Right kidney (tissue), 9 donors: ENCODE measurements at places on chromosomes 4 and X.

GRCh38 chr4:17347445-17347844 lies 164.4 kb downstream of the QDPR start:
- DNase-seq: no peak

DNA sequence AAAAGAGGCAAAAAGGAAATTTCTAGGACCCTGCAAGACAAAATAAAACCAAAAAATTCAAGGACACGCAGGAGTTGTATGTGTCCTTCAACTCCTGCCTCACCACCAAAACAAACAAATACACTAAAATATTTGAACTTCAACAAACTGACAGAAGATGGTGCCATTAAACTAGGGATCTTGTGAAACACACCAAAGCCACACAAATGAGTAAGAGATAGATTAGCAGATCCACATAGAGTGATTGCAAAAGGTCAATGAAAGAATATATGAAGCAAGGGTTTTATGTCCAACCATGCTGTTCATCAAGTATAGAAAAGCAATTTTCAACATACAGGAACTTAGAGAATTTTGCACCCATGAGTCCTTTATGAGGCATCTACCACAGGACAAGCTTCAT lies 40.1 kb upstream of the SCML1 start:
- DNase-seq: no peak

DNA sequence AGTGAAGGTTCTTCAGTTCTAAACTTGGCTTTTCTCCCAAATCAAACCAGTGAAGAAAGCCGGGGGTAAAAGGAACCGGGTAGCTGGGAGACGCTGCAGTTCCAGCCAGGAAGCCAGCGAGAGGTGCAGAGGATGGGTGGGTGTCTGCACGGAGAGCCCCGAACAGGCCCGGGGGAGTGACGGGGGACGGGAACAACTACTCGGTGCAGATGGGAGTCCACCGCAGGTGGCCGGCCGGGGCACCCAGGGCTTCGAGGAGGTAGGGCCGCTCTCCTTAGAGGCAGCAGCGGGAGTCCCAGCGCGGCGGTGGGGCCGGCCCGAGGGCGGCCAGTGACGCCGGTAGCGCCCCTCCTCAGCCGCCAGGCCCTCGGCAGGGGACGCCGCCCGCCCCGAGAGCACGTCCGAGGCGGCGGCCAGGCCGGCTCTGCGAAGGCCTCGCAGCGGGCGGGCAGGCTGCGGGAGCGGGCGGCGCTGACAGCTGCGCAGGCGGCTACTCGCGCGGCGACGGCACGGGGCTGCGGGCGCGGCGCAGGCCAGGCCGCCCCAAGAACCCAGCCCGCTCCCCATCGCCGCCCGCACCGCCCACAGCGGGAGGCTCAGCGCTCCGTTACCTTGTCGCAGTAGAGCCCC lies 449 bp downstream of the FBXL5 start:
- DNase-seq: peak; percentile 81

GRCh38 chr4:2981256-2981819 lies 18.0 kb downstream of the GRK4 start:
- no peak for DNase-seq

DNA sequence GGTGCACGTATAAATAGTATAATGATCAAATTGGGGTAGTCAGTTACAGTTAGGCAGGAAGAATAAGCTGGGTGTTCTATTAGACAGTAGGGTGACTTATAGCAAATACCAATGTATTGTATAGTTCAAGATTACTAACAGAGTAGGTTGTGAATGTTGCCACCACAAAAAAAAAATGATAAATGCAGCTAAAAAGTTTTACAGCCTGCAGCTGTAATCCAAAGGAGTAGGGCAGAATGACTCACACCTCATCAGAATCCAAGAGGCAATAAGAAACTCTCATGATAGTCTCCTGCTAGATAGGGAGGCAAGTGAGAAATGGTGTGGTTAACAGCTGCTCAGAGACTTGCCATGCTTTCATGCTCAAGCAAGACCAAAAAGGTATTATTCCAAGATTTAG lies 19.6 kb upstream of the TCEAL4 start:
- DNase-seq: no peak

DNA sequence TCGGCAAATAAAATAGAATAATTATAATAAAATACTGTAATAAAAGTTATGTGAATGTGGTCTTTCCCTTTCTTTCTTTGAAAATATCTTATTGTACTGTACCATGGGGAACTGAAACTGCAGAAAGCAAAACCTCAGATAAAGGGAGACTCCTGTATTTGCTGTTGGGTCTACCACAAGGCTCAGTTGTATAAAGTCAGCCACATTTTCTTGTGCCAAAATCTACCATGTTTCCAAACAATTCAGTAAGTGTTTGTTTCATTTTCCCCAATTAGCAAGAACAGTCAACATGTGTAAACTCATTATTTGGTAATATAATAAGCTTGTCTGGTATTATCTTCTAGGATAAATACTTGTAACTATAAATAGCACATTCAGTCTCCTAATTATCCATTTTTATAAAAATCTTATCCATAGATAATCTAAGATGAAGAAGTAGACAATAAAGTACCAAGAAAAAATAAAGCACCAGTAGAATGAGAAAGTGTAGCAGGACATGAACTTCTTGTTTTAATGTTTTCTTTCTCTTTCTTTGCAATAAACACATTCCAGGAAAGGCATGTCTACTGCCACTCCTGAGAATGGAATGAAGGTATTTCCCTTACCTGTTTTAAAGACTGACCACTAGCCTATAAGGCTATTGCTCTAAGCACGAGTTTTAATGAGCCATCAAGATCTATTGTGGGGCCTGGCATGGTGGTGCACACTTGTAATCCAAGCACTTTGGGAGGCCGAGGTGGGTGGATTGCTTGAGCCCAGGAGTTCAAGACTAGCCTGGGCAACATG lies 15.0 kb upstream of the OTUD4 start:
- DNase-seq: no peak

GRCh38 chr4:59960143-59960542 lies 1240.0 kb upstream of the ADGRL3 start:
- no peak for DNase-seq

DNA sequence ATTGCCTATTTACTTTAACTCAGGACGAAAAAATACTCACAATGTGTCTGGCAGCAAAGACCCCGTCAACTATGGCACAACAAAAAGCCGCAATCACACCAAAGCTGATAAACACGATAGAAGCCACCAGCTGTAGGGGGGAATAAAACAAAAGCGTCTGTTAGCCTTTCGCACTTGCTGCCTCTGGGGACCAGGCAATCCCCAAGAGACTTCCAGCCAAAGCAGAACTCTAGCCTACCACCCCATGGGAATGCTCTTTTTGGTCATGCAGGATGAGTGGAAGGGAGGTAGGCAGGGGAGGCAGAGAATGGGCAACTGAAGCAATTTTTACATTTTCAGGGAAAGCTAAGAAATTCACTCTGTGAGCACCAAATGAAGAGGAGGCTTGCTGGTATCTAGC lies 20.1 kb downstream of the TMEM255A start:
- no peak for DNase-seq

GRCh38 chr4:183499389-183499788 lies 5.5 kb upstream of the ING2 start:
- no peak for DNase-seq

GRCh38 chrX:48694776-48695533 lies 1.6 kb upstream of the SUV39H1 start:
- no peak for DNase-seq

GRCh38 chr4:23269566-23269965 lies 576.8 kb downstream of the GBA3 start:
- no peak for DNase-seq

GRCh38 chrX:99933865-99934264 lies 476.2 kb downstream of the PCDH19 start:
- no peak for DNase-seq

DNA sequence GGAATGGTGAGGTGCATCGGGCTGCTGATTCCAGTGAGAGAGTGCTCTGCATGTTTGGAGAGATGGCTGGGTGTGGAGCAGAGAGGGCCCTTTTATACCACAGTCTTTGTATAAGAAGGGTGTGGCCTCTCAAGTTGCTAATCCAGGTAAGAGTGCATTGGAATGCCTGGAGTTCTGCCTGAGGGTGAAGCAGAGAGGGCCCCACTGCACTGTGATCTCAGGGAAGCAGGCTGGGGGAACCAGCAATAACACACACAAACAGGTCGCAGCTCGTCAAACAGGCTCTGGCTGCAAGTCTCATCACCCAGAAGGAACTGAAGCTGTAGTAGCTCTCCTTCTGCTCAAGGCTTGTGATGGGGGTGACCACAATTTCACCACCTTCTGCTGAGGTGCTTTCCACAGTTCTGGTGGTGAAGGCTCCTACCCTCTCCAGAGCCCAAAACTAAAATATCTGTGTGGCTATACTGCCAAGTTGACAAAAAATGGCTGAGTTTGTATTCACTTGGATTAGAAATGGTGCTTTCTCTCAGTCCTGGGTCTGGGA lies 687.4 kb upstream of the HS3ST1 start:
- DNase-seq: no peak

GRCh38 chr4:123234955-123235354 lies 161.6 kb upstream of the SPRY1 start:
- no peak for DNase-seq

DNA sequence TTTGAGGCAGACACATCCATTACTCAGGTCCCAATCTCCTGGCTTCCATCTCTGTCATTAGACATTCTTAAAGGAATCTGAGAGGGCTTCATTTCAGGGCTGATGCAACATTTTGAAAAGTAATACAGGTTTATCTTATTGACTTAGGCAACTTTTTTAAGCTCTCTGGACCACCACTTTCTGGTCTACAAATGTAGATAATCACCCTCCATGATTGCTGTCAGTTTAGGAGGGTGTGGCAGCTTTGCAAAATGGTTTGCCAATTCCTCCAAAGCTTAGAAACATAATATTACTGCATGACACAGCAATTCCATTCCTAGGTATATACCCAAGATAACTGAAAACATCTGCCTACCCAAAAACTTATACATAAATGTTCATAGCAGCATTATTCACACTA lies 77.6 kb downstream of the ARHGAP6 start:
- DNase-seq: no peak

GRCh38 chr4:142817442-142817841 lies 28.7 kb downstream of the INPP4B start:
- DNase-seq: no peak

- DNase-seq: no peak
These were observed 22.7 kb downstream of the KLF3 start for GRCh38 chr4:38686682-38687081.

DNA sequence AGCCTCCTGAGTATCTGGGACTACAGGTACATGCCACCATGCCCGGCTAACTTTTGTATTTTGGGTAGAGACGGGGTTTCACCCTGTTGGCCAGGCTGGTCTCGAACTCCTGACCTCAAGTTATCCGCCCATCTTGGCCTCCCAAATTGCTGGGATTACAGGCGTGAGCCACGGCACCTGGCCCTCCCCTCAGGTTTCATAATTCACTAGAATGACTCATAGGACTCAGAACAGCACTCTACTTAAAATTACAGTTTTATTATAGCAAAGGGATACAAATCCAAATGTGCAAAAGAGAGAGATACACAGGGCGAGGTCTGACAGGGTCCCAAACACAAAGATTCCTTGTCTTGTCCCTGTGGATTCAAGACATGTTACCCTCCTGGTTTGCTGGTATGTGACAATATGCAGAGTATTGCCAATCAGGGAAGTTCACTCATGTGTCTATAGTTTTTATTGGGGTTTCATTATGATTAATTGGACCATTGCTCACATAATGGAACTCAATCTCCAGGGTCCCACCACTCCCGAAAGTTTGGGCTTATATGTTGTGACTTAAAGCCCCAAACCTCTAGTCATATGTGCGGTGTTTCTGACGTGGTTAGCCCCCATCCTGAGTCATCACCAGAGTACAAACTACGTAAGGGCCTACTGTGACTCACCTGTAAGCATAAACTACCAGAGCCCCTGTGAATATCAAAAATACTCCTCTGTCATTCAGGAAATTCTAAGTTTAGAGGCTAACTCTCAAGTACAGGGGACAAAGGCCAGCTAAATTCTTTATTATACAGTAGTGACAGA lies 5.2 kb downstream of the YIPF6 start:
- DNase-seq: no peak

DNA sequence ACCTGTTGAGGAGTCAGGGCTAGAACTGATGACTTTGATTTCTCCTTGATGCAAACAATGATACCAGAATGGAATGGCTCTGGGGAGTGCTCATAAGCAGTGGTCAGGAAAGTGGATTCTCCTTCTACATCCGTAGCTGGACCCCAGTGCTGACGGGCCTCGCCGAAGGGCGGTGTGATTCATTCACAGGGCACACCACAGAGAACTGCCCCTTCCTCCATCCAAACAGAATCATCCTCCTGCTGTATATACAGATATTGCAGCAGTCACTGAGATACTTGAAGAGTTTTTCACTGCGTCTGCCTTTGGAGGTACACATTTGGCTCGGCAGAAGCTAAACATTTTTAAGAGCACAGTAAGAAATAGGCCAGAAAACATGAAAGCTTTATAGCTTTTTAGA lies 7.3 kb upstream of the DCTD start:
- no peak for DNase-seq

- no peak for DNase-seq
These were observed 33.6 kb upstream of the TBL1X start for GRCh38 chrX:9431281-9431680.

- no peak for DNase-seq
These were observed 256.1 kb upstream of the NOCT start for GRCh38 chr4:138759554-138759902.

DNA sequence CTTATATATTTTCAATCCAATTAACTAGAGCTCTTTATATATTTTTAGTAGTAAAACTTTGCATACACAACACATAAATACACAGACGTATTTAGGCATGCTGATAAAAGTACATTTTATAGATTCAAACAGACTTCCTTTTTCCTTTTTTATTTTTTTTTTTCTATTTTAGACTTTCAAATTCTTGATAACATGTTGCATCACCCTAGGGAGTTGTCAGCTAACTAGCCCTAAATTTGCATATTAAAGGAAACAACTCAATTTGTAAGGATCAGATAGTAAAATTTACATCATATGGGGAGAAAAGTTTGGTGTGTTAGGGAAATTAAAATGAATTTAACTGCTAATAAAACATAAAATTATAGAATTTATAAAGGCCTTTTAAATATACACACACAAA lies 47.4 kb upstream of the APOOL start:
- no peak for DNase-seq

- no peak for DNase-seq
These were observed 8.4 kb upstream of the MEPE start for GRCh38 chr4:87824352-87824751.

DNA sequence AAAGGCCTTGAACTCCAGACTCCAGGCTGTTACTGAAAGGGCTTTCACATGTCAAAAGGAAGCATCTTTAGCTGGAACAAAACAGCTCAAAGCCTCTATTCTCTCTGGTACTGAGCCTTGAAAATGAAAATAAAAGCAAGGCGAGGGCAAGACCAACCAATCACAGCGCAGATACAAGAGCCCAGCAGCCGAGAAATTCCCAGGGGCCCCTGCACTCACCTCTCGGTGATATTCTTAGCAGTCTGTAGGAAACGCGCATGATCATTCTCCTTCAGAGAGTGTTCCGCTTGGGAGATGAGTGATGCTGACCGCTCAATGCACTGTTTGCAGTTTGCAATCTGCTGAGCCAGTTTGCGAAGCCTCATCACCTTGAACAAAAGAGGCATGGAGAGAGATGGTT lies 138.1 kb downstream of the MID1 start:
- no peak for DNase-seq

- no peak for DNase-seq
These were observed 61.6 kb upstream of the CD99 start for GRCh38 chrX:2629316-2630007.
